Fibroblast of the aortic adventitia (primary cell): ENCODE measurements at places on chromosomes 2 and 18. TPM values are rescaled to one million over a fixed set of nuclear protein-coding genes. Genes with fewer than 3 reads are reported as not detected.

The FARP2 gene
- 27.2 and 41.0 TPM in 2 replicates for total RNA-seq

The OTOS gene
- total RNA-seq = not detected in 2 replicates

The SERPINB3 gene
- not detected in 2 replicates for total RNA-seq

The SERPINB4 gene
- not detected in 2 replicates for total RNA-seq

The RBM44 gene
- total RNA-seq = 0.27 and 0.65 TPM in 2 replicates

The NTSR2 gene
- not detected in 2 replicates for total RNA-seq

The XRCC5 gene
- total RNA-seq = 212 and 271 TPM in 2 replicates

The ZNF892 gene
- 4.9 and 7.3 TPM in 2 replicates for total RNA-seq

The TTLL4 gene
- total RNA-seq = 12.4 and 14.2 TPM in 2 replicates

The CRACDL gene
- not detected in 2 replicates for total RNA-seq

The ABCA12 gene
- 0.08 and 0.09 TPM in 2 replicates for total RNA-seq

The VWC2L gene
- not detected in 2 replicates for total RNA-seq

- DNase-seq = no peak
These were observed 122.4 kb upstream of the ZNF236 start for GRCh38 chr18:76699923-76700322.

DNA sequence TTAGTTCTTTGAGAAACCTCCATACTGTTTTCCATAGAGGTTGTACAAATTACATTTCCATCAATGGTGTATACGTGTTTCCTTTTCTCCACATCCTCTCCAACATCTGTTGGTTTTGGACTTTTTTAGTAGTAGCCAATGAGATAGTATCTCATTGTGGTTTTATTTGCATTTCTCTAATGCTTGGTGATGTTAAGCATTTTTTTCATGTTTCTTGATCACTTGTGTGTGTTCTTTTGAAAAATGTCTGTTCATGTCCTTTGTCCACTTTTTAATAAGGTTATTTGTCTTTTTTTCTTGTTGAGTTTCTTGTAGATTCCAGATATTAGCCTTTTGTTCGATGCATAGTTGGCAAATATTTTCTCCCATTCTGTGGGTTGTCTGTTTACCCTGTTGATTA, 392.3 kb upstream of the ZEB2 start:
- DNase-seq = no peak

DNA sequence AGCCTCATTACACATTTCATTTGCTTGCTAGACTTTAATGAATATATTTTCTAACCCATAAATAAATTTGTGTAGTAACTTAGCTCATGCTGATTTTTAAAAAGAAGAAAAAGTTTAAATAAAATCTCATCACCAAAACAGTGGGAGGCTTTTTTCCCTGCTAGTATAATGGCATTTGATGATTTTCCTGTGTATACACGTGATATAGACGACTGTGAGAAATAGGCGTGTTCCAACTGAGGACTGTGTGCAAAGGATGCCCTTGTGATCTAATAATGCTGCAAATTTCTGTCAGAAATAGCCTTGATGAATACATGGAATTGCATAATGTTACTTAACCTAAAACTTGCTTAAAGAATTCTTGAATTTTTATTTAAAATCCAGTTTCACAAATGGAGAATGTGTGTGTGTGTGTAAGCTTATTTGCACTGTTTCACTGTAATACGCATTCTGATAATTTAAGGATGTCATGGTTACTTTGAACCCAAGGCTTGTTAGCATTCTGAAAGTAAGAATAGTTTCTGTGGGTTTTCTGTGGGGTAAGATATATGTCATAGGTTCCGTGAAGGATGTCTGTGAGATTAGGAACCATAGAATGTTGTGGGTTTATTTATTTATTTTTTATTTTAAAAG, 178.0 kb downstream of the DLGAP1 start:
- no peak for DNase-seq

DNA sequence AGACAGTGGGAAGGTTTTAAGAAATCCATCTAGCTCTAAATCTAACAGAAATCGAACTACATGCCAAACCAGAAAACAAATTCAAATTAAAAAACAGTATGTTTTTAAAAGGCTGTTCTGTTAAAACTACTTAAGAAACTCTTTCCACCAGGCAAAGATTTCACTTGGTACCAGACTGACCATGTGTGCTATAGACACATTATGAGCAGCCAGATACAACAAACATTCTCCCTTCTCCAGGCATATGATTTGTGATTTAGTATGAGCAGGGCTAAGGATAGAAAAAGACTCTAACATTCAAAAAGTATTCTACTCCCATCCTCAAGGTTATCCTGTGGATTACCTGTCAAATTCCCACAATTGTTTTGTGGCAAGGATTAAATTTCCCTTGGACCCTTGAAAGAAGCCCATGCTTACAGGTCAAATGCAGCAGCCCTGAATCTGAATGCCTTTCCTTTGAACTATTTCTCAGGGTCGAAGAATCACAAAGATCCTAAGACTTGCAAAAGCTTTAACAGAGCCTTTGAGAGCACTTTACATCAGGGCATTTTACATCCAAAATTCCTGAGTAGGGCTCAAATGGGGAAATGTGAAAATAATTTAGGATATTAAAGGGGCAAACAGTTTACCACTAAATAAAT, 42.5 kb upstream of the TTC32 start:
- DNase-seq = no peak

DNA sequence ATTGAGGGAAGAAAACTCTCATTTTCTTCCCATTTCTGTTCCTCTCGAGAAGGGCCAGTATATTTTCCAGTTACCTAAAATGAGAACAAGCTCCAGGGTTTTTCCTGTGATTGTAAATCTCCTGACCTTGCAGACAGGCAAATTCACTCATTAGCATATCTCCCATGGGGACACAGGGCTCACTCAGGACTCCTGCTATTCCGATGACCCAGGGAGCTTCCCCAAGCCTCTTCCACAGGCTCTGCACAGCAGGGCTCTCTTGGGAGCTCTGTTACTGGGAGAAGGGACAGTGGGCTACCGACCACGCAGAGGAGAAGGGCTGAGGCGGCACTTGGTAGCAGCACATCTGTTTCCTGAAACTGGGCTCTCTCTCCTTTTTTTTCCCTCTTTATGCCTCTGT, 135.2 kb upstream of the CAPN13 start:
- no peak for DNase-seq

DNA sequence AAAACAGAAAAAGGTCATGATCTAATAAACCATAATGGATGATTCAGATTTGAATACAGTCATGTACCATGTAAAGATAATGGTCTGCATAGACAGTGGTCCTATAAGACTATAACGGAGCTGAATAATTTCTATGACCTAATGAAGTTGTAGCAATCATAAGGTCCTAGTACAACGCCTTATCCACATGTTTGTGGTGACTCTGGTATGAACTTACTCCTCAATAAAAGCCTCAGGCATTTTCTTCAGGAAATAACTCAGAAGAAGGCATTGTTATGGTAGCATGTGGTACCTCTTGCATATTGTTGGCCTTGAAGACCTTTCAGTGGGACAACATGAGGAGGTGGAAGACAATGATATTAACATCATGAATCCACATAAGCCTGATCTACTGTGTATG, 883.3 kb downstream of the CNTNAP5 start:
- peak; percentile 2 for DNase-seq

DNA sequence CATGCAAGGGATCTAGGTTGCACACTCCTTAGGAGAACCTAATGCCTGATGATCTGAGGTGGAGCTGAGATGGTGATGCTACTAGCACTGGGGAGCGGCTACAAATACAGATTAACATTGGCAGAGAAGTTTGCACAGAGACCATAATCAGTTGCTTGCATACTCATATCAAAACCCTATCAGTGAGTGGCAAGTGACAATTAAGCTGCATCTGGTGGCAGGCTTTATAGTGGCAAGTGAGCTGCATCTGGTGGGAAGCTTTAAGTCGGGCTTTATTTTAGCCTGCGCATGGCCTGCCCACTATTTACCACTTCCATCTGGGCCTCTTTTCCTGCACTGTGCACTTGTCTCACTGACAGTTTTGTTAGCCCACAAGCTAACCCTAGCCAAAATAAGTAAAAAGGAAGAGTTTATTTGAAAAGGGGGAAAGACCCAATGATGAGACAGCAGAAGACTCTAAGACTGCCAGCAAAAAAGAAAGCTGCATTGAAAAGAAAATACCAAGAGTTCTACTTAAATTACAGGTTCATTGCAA, 140.9 kb upstream of the B3GNT2 start:
- no peak for DNase-seq

GRCh38 chr2:84647267-84647666, 131.0 kb downstream of the DNAH6 start:
- no peak for DNase-seq

GRCh38 chr2:43937269-43937820, 58.4 kb downstream of the LRPPRC start:
- no peak for DNase-seq

DNA sequence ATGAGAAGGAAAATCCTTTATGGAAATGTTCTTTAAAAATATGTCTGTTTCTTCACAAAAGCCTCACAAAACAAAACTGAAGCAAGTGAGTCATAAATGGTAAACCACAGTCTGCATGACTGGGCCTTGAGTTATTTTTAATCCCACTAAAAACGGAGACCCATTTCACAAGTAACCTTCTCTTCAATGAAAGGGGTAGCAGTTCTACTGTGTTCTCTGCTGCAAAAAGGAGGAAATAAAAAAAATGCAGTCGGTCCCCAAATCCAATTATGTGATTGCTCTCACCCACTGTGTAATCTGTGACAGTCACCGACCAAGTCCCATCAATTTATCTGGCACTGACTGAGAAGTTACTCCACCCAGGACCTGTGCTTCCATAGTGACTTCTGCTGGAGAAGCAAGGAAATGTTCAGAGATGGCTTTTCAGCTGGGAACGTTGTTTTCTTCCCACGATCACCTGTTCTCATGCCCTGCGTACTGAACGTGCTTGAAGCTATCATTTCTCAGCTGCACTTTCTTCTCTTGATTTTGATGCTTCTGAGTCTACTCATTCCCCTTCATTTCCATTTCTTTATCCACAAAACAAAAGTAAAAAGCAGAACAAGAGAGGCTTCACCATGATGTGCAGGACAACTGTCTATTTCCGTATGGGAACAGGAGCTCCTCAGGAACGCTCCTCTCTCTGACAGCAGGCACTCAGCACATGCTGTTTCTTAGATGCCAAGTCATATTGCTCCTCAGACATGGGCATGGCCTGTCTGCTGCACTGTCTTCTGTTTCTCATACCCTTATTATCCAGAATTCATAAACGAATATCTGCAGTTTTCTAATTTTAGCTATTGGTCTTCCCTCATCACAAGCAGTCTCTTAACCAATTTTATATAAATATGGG, 80.0 kb upstream of the TMEM200C start:
- DNase-seq = peak; percentile 83

- DNase-seq = peak; percentile 48
These were observed 136.0 kb upstream of the ITGB6 start for GRCh38 chr2:160336105-160336504.

- DNase-seq = no peak
These were observed 7.3 kb upstream of the ID2 start for GRCh38 chr2:8674420-8675009.

DNA sequence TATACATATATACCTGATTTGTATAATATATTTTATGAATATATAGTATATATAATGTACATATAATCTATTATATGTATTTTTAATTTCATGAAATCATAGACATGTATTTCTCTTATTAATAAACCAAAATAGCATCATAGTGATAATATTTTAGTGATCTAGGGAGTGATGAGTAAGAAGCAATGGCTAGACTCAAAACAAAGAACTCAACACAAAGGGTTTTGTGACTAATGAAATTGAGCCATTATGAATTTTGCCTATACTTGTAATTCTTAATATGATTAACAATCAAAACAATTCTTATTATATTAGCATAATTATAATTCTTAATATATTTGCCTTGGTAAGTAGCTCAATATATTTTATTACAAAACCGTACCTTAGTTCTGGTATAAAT, 1614.1 kb upstream of the TMEFF2 start:
- no peak for DNase-seq

- DNase-seq = no peak
These were observed 137.0 kb downstream of the BCL11A start for GRCh38 chr2:60416221-60417008.

- DNase-seq = peak; percentile 16
These were observed 79.6 kb upstream of the CTLA4 start for GRCh38 chr2:203787979-203788378.

GRCh38 chr2:215983581-215984351, 29.6 kb downstream of the MREG start:
- DNase-seq = no peak

DNA sequence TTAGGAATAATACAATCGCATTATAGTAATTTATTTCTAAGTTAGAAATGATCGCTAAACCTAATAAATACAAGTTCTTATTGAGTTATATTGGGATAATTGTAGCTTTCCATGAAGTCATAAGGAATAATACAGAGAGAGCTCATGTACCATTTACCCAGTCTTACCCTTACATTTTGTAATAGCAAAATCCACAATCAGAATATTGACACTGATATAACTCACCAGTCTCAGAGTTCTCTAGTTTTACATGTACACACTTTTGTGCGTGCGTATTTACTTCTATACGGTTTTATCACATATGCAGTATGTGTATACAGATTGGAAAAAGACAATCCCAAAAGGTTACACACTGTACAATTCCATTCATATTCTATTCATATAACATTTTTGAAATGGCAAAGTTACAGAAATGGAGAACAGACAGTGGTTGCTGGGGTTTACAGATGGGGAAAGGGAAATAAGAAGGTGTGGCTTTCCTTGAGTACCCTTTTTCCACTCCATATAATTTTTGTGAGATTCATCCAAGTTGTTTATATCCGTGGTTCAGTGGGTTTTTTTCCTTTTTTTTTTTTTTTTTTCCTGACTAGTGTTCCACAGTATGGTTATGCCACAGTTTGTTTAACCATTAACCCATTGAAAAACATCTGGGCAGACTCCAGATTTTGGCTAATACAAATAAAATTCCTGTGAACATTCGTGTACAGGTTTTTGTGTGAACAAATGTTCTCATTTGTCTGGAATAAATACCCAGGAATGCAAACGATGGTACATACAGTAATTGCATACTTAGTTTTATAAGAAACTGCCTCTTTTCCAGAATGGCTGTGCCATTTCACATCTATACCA, 117.2 kb downstream of the HNMT start:
- DNase-seq = no peak

GRCh38 chr18:38646296-38646695, 1080.7 kb upstream of the CELF4 start:
- DNase-seq = no peak

DNA sequence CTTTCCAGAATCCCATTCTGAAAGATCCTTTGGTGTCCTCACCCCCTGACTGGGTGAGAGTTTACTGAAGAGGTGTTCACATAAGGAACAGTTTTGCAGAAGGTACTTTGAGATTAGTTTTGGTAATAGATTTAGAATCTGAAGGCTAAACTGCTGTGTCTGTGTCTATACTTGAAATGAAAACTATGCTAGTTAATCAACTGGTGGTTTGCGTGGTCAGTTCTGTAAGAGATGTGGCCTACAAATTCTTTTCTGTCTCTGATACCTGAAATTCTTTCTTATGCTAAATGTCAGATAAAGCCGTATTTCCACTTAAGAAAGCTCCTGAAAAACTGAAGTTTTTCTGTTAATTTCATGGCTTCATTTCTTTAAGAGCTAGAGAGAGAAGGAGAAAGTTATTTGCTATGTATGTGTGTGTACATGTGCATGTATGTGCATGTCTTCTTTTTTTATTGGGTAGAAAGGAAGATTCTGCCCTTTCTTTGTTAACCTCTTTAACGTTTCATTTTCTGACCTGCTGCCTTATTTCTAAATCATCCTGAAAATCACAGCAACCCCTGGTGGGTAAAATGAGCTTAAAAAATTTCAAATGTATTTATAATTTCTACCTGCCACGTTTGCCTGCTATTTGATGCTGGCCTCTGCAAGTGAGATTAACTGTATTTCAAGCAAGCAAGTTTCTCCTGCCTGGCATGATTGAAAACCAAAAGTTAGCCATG, 552.0 kb upstream of the NRP2 start:
- no peak for DNase-seq

- DNase-seq = no peak
These were observed 536 bp downstream of the VPS54 start for GRCh38 chr2:64018701-64019082.
